ENCODE measurements at places on chromosomes 12 and 14. TPM values are rescaled to one million over a fixed set of nuclear protein-coding genes. Genes with fewer than 3 reads are reported as not detected.
A peak's percentile ranks its signal among the peaks of the same experiment; 100 is the strongest.

DNA sequence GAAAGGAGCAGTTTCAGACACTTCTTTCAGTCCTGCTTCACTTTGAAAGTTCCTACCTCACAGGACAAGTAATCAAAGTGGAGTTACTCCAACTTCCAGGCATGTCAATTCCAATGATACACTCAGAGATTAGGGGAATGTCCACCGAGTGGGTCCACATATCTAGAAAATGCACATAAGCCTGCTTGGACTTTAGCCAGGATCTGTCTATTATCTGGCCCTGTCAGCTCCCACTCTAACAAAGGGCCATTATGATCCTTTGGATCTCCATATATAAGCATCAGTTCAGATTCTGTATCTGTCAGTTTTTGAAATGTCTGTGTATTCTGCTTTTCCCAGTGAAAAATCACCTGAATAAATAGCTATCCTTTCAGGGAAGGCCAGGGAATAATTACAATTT, 112.9 kb upstream of the ATXN7L3B start:
- H3K36me3 ChIP-seq, result no peaks in the 10 kb centered on the region
- no peak overlapping the region for H3K27ac ChIP-seq
- no peaks in the 10 kb centered on the region for H3K27me3 ChIP-seq
- no peak overlapping the region for H3K4me3 ChIP-seq
- no peaks in the 10 kb centered on the region for H3K4me1 ChIP-seq

DNA sequence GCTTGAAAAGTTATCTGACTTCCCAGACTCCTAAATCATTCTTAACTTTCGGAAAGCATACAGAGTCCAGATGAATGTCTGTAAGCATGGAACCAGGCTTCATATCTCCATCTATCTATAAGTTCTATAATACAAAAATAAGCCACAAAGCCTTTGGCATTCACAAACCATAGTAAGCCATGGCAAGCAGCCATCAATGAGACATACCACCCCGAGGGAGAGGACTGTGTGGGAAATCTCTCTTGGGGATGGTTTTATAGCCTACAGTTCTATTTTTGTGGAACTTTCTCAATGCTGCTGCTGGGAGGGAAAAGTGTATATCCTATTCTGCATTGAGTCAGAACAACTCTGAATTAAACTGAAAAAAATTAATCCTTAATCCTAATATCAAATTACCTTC, 20.4 kb downstream of the EGLN3 start:
- H3K4me3 ChIP-seq, result no peak overlapping the region
- DNase-seq, result no peak
- peaks cover 8% of the 10 kb centered on the region for H3K4me1 ChIP-seq
- H3K36me3 ChIP-seq, result peaks cover 42% of the 10 kb centered on the region

GRCh38 chr14:93527203-93527607, 96.5 kb downstream of the UNC79 start:
- no peaks in the 10 kb centered on the region for H3K36me3 ChIP-seq
- H3K27ac ChIP-seq, result no peak overlapping the region
- no peak for DNase-seq
- no peaks in the 10 kb centered on the region for H3K4me1 ChIP-seq

- no peaks in the 10 kb centered on the region for H3K4me1 ChIP-seq
- H3K27me3 ChIP-seq, result peaks cover 27% of the 10 kb centered on the region
- H3K36me3 ChIP-seq, result no peaks in the 10 kb centered on the region
- no peak overlapping the region for H3K27ac ChIP-seq
- H3K4me3 ChIP-seq, result peak overlapping the region; percentile 62
- DNase-seq, result peak; percentile 95
Observed at GRCh38 chr14:60331201-60332045, 82.4 kb downstream of the PPM1A start.

DNA sequence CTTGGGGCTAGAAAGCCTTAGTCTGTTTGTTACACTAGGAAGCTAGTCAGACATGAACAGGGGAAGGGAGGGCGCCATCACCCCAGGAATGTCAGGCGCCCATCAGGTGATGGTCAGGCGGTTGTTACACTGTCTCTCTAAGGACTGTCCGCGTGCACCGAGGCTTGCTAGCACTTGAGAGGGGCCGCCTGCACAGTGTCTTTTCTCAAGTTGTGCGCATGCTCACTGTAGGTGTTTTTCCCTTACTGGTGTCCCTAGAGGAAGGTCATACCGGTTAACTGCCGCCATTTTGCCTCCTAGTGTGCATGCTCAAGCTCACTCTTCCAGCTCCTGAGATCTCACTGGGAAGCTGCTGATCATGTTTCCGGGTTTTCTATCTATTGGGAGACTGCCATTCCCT, 855.0 kb upstream of the TMEM132C start:
- H3K27ac ChIP-seq, result no peak overlapping the region
- H3K4me1 ChIP-seq, result peaks cover 7% of the 10 kb centered on the region
- DNase-seq, result no peak

- H3K36me3 ChIP-seq, result peaks cover 38% of the 10 kb centered on the region
- no peak overlapping the region for H3K4me3 ChIP-seq
- no peak for DNase-seq
- H3K4me1 ChIP-seq, result no peaks in the 10 kb centered on the region
- H3K27me3 ChIP-seq, result no peaks in the 10 kb centered on the region
- H3K27ac ChIP-seq, result no peak overlapping the region
Observed at GRCh38 chr12:30631740-30632139, 63.9 kb downstream of the IPO8 start.

- H3K27ac ChIP-seq, result no peak overlapping the region
- DNase-seq, result no peak
- H3K27me3 ChIP-seq, result no peaks in the 10 kb centered on the region
Observed at GRCh38 chr12:32423559-32423958, 24.2 kb downstream of the FGD4 start.

- H3K36me3 ChIP-seq, result no peaks in the 10 kb centered on the region
- no peak overlapping the region for H3K27ac ChIP-seq
- DNase-seq, result peak; percentile 75
- H3K4me1 ChIP-seq, result no peaks in the 10 kb centered on the region
- no peak overlapping the region for H3K4me3 ChIP-seq
Observed at GRCh38 chr12:130137040-130138018, 24.9 kb upstream of the FZD10 start.

GRCh38 chr12:59626382-59626781, 30.6 kb downstream of the SLC16A7 start:
- no peaks in the 10 kb centered on the region for H3K36me3 ChIP-seq
- no peak overlapping the region for H3K4me3 ChIP-seq
- H3K27me3 ChIP-seq, result no peaks in the 10 kb centered on the region
- no peaks in the 10 kb centered on the region for H3K4me1 ChIP-seq

Gene PPFIA2
- total RNA-seq, result 1.2 TPM

Gene PSMC6
- 102 TPM for total RNA-seq

Gene FAM90A1
- 0.40 TPM for total RNA-seq

Gene POTEG
- total RNA-seq, result not detected
